Stimulated activated CD4-positive, alpha-beta T cell treated with anti-CD3 and anti-CD28 coated beads, Interleukin-15, amount 100 ng/mL, for 1 hour (primary cell): ENCODE measurements at places on chromosomes 4 and X.

DNA sequence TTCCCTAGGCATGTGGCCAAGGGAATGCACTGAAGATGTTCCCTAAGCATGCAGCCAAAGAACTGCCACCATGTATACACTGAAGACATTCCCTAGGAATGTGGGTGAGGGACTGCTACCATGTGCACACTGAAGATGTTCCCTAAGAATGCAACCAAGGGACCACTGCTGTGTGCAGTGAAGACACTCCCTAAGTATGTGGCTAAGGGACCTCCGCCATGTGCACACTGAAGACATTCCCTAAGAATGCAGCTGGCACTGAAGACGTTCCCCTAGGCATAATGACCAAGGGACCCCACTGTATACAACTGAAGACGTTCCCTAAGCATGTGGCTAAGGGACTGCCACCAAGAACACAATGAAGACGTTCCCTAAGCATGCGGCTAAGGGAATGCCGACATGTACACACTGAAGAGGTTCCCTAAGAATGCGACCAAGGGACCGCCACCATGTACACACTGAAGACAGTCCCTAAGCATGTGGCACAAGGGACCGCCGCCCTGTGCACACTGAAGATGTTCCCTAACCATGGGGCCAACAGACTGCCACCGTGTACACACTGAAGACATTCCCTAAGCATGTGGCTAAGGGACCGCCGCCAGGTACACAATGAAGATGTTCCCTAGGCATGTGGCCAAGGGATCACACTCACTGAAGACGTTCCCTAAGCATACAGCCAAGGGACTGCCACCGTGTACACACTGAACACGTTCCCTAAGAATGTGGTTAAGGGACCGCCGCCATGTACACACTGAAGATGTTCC, 25.6 kb downstream of the DHRSX start:
- no peak for DNase-seq

DNA sequence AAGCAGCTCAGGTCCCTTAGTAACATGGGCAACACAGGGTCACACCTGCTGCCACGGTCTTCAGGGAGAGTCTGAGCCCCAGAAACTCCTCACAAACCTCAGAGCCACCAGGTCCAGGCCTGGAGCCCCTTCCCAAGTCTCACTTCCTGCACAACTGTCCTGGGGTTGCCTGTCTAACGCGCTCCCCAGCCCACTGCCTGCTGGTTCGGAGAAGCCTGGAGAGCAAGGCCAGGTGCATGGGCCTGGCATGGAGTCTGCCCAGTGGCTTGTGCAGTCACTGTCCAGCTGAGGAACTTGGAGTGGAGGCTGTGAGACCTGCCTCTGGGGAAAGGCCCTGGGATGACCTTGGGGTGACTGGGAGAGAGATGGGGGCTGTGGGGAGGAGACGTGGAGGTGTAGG, 28.0 kb downstream of the FAM53A start:
- DNase-seq, result no peak

GRCh38 chr4:16914208-16914607, 15.8 kb upstream of the LDB2 start:
- DNase-seq, result no peak

DNA sequence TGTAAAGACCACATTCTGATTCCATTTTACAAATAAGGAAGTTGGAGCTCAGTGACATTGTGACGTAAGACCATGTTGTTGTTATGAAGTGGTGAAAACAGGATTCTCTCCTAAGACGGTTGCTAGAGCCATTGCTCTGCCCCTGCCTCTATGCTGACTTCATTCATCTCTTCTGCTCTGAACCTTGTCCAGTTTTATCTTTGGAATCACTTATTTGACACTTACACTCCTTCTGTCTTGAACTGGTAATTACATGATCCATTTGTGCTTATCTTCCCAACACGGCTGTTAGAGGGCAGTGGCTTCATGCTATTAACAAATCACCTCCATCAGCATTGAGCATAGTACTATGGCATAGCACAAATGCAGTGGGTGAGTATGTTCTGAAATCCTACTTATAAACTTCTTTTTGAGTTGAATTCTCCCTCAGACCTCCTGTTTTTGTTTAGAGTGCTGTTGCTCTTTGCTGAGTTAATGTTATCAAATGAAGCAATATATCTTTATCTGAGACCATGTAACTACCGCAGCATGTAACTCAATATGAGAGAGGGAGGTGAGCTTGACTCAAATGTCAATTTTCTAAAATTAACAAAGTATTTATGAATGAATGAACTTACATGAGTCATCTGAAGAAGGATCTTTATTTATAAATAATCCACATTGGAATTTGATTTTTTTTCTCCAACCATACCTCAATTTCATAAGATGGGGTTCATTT, 177.8 kb downstream of the RASL11B start:
- no peak for DNase-seq

- DNase-seq, result no peak
Observed at GRCh38 chr4:152938237-152938947, 2.3 kb downstream of the FHDC1 start.

DNA sequence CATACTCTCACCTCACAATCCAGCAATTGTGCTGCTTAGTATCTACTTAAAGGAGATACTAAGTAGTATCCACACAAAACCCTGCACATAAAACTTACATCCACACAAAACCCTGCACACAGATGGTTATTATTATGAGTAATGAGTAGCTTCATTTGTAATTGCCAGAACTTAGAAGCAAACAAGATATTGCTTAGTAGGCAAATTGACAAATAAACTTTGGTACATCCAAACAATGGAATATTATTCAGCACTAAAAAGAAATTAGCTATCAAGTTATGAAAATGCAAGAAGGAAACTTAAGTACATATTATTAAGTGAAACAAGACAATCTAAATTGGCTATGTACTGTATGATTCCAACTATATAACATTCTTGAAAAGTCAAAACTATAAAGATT, 80.6 kb downstream of the NPY2R start:
- DNase-seq, result no peak

- DNase-seq, result no peak
Observed at GRCh38 chr4:25628451-25628850, 27.2 kb upstream of the SLC34A2 start.

GRCh38 chrX:39692796-39693195, 405.0 kb downstream of the BCOR start:
- DNase-seq, result no peak

GRCh38 chr4:159206427-159206871, 103.6 kb downstream of the RAPGEF2 start:
- no peak for DNase-seq

DNA sequence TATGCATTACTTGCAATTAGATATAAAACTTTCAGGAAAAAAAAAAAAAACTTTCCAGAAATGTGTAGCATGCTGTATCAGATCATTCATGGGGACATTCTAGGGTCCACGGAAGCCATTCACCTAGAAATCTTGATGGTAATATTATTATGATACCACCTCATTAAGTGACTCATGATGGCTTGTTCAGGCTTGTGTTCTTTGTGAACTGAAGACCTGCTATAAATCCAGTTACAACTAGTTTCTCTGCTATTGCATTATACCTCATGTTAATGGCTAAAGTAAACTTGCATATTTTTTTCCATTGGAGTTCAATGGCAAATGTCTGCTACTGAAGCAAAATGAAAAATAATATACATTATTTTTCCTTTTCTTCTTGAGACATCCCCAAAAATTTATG, 35.3 kb upstream of the PTPN13 start:
- no peak for DNase-seq

- DNase-seq, result no peak
Observed at GRCh38 chr4:101356928-101357327, 9.6 kb upstream of the PPP3CA start.

DNA sequence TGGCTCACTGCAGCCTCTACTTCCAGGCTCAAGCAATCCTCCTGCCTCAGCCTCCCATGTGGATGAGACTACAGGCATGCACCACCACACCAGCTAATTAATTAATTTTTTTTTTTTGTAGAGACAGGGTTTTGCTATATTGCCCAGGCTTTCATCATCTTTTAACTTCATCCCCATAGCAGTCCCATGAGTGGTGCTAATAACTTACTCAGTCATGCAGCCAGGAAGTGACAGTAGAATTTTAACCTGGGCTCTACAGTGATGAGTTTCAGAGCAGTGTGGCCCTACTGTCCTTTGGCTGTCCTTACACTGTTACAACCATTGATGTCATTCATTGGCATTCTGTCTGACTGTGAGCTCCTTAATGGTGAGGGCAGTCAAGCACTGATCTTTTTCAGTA, 3.9 kb upstream of the OCIAD2 start:
- DNase-seq, result no peak

DNA sequence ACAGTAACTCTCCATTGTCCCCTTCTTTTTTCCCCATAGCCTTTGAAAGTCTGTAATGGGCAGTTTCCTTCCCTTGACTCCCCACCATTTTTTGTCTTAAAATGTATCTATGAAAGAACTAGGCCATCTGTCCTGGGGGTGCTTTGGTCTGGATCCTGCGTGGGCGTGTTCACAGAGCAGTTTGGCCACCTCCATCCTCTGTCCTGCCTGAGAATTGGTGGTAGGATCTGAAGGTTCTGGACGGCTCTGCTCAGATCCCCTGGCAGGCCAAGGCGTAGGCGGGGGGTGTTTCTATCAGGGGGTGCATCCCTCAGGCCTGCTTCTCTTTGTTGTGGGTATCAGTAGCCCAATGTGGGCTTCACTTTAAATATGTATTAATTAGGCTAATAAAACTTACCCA, 107.1 kb downstream of the FAM193A start:
- no peak for DNase-seq
